ENCODE measurements at places on chromosomes 7 and 10.

- no peak for DNase-seq
These were observed 140.1 kb upstream of the JCAD start for GRCh38 chr10:30199376-30200016.

DNA sequence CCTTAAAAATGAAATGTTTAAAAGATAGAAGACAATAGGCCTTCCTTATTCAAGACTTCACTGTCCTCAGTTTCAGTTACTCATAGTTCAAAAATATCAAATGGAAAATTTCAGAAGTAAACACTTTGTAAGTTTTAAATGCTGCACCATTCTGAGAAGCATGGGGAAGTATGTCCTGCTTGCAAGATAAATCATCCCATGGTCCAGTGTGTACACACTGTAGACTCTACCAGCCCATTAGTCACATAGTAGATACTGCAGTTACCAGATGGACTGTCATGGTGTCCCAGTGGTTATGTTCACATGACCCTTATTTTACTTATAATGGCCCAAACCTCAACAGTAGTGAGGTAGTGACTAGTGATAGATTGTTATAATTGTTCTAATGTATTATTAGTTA is 69.5 kb downstream of the PTPN12 start:
- DNase-seq, result no peak

GRCh38 chr7:93566876-93567275 is 7.6 kb downstream of the CALCR start:
- no peak for DNase-seq

GRCh38 chr10:79047875-79048638 is 20.7 kb upstream of the ZMIZ1 start:
- DNase-seq, result no peak

DNA sequence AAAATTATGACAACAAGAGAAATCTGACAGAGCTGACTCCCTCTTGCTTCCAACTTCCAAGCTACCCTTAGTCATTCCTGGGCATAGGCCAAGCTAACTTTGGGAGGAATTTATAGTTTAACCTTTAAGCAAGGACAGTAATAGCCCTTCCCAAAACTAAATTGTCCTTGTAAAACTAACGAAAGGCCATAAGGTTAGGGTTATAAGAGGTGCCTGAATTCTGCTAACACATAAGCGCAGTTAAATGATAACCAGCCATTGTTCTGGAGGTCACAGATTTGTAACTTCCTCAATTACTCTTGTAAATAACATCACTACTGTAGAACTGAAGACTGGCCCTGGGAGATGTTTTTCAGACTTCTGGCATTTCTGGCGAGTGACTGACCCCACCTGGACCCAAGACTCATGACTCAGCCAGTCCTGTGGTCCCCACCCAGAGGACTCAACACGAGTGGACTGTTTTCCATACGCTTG is 481.2 kb downstream of the KCNMA1 start:
- DNase-seq, result no peak

DNA sequence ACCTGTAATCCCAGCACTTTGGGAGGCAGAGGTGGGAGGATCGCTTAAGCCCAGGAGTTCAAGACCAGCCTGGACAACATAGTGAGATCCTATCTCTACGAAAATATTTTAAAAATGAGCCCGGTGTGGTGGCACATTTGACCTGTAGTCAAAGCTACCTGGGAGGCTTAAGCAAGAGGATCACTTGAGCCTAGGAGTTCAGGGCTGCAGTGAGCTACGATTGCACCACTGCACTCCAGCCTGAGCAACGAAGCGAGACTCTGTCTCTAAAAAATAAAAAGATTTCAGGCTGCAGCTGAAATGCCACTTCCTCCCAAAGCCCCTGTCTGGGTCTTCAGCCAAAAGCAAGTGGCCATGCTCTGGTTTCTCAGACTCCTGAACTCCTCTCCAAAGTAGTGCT is 38.7 kb upstream of the CARD11 start:
- DNase-seq, result no peak

DNA sequence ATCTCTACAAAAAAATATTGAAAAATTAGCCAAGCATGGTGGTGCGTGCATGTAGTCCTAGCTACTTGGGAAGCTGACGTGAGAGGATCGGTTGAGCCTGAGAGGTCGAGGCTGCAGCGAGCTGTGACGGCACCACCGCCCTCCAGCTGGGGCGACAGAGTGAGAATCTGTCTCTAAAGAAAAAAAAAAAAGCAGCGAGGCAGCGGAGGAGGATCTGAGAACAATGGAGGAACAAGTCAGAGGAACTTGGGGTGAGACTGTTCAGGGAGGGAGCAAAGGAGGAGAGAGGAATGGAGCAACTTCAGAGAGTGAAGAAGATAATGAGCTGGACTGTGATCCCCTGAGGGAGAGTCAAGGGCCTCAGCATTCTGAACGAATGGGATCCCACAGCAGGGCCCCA is 85.4 kb downstream of the MKX start:
- DNase-seq, result no peak

DNA sequence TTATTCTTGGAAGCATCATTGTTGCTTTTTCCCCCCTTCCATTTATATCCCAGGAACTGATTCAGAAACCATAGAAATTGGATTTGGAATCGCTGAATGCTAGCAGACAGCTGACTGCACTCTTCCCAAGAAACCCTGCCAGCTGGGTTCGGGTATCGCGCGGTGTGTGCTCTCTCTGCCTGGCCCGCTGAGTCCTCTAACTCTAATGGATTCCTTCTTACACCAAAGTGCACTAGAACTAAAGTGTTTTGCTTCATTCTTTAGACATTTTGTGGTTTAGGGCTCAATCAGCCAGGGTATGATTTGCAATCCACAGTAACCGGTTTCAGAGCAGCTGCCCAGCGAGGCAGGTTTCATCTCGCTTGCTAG is 92.2 kb downstream of the EGFR start:
- no peak for DNase-seq

- DNase-seq, result no peak
These were observed 408.3 kb upstream of the ANKRD30A start for GRCh38 chr10:36717118-36717517.

GRCh38 chr7:157729566-157729965 is 392.8 kb downstream of the DNAJB6 start:
- DNase-seq, result no peak

DNA sequence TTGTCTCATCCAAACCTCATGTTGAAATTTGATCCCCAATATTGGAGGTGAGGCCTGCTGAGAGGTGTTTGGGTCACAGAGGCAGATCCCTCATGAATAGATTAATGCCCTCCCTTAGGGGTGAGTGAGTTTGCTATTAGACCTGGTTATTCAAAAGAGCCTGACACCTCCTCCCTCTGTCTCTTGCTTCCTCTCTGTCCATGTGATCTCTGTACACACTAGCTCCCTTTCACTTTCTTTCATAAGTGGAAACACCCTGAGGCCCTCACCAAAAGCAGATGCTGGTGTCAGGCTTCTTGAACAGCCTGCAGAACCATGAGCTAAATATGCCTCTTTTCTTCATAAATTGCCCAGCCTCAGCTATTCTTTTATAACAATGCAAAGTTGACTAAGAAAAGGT is 447.1 kb downstream of the MDFIC start:
- no peak for DNase-seq

DNA sequence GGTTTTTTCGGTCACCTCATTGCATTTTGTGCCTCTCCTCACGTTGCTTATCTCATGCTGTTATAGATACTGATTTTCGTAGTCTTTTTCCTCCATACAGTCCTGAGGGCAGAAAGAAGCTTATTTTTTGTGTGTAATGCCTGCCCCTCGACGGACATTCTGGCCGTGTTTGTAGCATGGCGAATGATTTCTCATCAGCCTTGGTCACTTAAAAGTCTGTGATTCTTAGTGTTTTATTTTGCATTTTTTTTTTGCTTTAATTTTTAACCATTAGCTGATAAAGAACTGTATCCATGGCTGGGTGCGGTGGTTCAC is 469 bp upstream of the NOC3L start:
- DNase-seq, result no peak

DNA sequence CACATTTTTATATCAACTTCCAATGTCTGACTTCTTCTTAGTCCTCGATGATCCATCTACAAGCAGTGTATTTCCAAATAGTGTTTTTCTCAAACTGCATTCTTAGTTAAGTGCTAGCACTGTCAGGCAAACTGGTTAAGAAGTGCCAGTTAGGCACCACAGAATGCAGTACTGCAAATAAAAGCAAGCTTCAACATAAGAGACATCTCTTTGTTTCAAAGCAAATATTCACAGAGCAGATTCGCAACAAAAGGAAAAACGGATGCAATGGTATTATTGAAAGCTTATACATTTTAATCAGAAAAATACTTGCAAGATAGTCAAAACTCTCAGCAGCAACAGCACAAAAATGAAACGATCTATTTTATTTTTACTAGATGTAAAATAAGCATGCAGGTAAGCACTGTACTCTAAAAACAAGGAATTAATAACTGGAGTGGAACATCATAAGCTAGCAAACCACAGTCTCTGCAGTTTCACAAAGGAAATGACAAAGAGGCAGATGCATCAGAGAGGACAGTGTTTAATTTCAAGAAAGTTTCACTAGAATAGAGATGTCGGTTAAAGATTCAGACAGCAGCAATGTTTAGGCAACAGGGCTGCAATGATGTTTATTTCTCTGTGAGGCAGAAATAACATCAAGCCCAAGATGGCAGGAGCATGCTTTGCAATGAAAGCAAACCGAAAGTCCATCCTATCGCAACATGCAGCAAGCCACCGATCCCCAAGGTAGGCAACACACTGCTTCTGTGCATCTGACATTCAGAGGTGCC is 82.0 kb downstream of the FGFR2 start:
- DNase-seq, result no peak

GRCh38 chr10:49407151-49407550 is 11.3 kb upstream of the DRGX start:
- no peak for DNase-seq

- no peak for DNase-seq
These were observed 138.5 kb downstream of the SLIT1 start for GRCh38 chr10:97047083-97047736.

GRCh38 chr10:51314481-51314880 is 240.2 kb downstream of the PRKG1 start:
- DNase-seq, result no peak

GRCh38 chr10:68087685-68088401 is 12.8 kb upstream of the HERC4 start:
- no peak for DNase-seq

DNA sequence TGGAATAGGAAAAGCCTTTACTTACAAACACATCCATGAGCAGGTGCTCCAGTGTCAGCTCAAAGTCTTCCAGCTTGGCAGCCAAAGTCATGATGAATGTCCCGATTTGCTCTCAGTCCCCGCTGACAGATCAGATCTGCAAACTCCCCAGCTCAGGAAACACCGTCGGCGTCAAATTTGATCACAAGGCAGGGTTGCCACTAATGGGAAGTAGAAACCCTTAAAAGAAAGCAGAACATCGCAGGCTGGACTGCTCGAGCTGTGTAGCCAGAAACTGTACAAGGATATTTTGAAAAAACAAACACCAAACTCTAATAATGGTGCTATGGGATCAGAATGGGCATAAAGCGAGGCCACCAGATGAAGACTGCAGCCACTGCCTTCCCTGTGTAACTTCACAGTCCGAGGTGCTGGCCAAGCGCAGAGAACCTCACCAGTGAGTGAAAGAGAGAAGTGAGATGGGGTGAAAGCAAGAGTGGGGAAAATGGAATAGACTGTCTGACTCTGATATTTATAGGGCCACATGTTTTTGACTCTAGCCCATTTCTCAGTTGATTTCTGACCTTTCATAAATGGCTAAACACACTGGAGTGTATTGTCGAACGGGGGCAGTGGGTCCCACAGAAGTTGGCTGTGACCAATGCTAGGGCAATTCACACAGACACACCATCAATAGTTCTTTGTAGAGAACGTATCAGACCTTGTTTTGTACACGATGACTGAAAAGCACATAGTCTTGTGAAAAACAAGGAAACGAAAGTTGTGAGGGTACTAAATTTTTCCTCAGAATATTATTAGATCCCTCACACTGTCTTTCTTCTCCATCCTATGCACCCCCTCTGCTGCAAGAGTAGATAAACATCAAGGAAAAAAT is 306.2 kb downstream of the FRMD4A start:
- no peak for DNase-seq

- DNase-seq, result no peak
These were observed 12.4 kb upstream of the PTPN12 start for GRCh38 chr7:77524731-77525130.

DNA sequence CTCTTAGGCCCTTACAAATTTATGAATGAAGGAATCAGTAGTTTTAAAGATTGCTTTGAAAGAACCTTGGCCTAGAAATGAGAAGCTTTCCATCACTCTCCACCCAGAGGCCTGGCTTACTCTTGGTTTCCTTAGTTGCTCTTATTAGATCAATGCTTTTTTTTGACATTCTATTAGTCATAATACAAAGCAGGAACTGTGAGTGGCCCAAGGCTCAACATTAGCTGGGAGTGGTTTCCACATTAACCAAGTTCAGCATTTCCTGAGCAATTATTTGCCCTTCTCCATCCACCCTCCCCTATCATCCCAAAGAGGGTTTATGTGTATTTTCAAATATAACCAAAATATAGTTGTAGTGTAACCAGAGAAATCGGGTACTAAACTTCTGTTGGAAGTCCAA is 103.4 kb upstream of the FAM204A start:
- DNase-seq, result no peak

- DNase-seq, result no peak
These were observed 599.6 kb upstream of the GHITM start for GRCh38 chr10:83539528-83540308.

GRCh38 chr7:109964780-109965179 is 1126.1 kb upstream of the LRRN3 start:
- no peak for DNase-seq

- no peak for DNase-seq
These were observed 164.3 kb downstream of the CELF2 start for GRCh38 chr10:11181978-11182377.

- DNase-seq, result no peak
These were observed 724.5 kb upstream of the POT1 start for GRCh38 chr7:125654076-125654475.

GRCh38 chr10:98425511-98426352 is 10.8 kb upstream of the PYROXD2 start:
- DNase-seq, result peak; percentile 78

- DNase-seq, result no peak
These were observed 62.9 kb downstream of the MGAM2 start for GRCh38 chr7:142174441-142174840.

DNA sequence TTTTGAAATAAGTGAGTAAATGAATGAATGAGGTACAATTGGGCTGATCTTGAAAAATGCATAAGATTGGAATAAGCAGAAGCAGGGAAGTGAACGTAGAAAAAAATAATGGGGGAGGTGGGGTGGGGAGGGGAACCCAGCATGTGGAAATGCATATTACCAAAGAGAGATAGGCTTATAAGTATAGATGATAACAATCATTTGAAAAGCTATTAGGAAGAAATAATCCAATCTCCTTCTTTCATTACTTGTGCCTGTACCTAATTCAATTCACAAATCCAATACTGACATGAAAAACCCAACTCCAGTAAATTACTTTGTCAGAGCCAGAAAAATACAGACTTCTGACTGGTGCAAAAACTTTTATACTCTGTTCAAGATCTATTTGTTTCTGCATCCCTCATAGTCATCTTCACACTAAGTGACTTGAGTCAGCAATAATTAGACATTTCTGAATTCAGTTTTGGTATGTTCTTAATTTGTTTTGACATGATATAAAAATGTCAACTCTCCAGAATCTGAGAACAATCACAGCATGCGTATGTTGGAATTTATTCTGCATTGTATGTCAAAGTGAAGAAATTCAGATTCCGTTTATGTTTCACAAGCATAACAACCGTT is 99.2 kb downstream of the IQUB start:
- DNase-seq, result no peak
